ENCODE measurements at places on chromosomes 12 and 14.

DNA sequence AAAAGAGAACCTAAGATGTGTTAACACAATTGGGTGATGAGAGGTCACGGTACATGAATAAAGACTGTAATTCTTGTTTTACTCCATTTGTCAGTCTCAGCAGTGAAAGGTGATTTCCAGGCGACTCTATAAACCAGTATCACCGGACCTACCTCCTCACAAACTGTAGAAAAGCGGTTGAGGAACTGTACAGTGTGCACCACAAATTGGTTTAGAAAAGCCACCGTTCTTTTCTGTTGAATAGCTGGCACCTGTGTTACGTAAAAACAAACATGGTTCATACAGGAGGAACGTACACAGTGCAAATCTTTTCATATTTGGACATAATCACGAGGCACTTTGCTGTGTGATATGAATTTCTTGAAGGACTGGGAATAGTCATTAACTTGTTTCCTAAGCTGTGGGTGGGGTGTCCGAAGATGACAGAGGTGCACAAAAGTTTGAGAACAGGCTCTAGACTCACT, 663 bp downstream of the WASHC3 start:
- no peak for DNase-seq

DNA sequence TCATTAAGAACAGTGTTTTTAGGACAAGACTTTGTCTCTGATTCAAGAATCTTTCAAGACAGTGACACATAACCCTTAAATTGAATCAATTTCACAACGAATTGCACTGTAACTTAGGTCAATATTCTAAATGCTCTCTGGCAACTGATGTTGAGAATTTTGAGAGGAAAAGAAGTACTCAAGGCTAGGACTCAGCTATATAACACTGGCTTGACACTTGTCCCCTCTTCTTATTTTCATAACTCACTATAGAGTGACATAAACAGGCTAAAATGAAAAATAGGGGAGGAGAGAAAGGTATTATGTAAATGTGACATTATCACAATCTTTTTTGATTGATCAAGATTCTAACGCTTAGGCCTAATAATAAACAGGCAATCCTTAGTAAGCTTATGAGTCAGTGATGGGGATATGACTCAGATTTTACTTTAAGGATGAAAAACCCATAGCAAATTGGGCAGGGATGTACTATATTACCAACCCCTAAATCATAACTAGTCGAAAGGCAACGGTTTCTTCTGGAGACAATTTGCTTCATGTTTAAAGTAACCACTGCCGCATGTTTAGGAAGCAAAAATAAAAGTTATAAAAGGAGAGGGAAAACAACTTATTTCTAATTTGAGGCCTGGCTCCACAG, 10.9 kb downstream of the BTG1 start:
- no peak for DNase-seq

DNA sequence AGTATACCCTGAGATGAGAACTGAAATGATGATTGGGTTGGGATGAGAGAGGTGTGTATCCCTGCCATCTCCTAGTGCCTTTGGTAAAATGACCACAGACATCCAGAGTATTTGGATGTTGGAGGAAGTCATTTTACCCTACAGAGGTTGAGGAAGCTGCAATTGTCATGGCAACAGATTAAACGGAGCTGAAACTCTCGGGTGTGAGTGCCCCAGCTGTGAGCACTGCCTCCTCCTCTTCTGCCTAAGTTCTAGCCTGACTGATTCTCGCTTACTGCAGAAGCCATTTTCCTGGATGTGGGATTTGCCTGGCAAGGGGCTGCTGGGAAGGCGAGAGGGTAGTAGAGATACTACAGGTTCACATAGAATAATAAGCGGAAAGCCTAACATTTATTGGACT, 10.3 kb upstream of the PPP4R4 start:
- no peak for DNase-seq

- DNase-seq: no peak
These were observed 32.0 kb downstream of the ARF6 start for GRCh38 chr14:49924852-49925251.

- no peak for DNase-seq
These were observed 149.2 kb downstream of the PHLDA1 start for GRCh38 chr12:75882421-75882820.

- DNase-seq: no peak
These were observed 43.6 kb upstream of the SYT1 start for GRCh38 chr12:78820946-78821345.

- DNase-seq: no peak
These were observed 105.1 kb downstream of the RPS29 start for GRCh38 chr14:49480979-49481498.

- no peak for DNase-seq
These were observed 4.1 kb downstream of the PLXNC1 start for GRCh38 chr12:94152292-94153078.

DNA sequence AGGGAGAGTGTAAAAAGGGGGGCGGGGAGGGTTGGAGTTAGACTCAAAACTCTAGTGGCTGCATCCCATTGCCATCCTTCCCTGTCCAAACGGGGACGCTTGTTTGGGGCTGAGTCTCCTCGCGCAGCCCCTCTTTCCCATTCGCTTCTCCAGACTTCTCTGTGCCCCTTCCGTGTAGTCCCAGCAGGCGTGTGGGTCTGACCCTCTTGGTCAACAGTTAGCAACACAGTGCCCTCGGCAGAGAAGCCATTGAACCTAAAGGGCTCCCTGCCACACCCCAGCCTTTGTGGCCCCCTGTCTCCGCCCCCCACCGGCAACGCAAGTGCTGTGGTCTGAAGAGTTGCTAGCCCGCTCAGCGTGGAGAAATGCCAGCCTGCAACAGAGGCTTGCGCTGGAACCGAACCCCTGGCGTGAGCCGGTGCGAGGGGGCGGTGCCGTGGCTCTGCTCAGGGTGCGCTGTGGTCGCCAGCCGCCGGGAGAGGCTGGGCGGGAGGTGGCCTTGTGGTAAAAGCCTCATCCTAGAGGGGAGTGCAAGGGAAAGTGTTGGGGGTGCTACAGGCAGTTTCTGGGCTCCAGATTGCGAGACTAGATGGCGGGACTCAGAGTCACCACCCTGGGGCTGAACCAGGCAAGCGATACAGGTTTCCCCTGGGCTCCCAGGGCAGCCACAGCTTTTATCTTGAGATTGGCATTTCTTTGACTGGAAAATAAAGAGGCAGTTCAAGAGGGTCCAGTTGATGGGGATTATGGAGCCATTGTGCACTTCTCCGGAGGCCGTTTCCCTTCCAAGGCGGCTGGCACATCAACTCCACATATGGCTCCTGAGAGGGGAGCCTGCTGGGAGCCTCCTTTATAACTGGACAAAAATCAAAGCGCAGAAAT, 2.1 kb downstream of the PLXNC1 start:
- DNase-seq: no peak

GRCh38 chr12:24281341-24281740, 331.9 kb upstream of the SOX5 start:
- no peak for DNase-seq

GRCh38 chr14:36981832-36982529, 190.4 kb downstream of the SLC25A21 start:
- no peak for DNase-seq

DNA sequence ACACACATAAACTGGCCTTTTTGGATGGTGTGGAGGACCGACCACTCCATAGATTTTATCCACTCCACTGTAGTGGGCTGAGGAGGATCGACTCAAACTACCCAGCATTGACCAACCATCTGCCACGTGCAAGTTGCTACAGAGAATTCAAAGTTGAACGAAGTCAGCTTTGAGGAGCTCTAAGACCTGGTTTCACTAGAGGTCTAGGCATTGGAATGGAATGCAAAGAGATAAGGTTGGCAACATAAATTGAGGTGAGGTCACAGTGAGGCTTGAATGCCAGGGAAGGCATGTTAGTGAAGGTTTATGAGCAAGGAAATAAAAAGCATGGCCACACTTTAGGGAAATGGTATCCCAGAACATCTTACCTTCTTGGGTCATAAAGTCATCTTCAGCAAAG, 14.5 kb downstream of the VWF start:
- no peak for DNase-seq

GRCh38 chr12:16949371-16949770, 343.4 kb upstream of the LMO3 start:
- DNase-seq: no peak

- DNase-seq: no peak
These were observed 13.2 kb downstream of the PLD4 start for GRCh38 chr14:104937694-104938365.

Measured in epithelial cell of proximal tubule (primary cell).